ENCODE measurements at places on chromosomes 11 and 22.

DNA sequence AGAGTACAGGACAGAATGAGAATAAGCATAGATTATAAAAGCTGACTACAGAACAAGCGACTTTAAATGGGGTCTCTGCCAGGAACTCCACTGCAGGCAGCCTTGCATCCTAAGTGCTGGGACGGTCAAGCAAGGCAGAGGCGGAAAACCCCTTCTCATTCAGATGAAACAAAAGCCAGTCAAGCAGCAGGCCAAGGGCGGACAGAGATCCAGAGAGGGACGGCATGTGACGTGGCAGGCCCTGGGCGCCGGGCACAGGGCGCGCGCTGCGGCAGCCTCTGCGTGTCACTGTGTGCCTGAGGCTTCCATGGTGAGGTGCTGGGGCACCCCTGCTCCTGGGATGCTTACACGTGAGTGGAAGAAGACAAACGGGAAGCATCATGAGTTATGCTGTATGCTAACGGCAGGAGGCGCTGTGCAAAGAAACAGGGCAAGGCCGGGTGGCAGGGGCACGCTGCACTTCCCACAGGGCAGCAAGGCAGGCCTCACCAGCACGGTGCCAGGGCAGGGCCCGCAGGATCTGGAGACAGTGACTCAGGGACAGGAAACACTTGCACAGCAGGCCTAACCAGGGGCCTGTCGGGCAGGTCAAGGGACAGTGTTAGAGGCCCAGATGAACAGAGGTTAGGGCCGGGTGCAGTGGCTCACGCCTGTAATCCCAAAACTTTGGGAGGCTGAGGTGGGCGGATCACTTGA lies 6.2 kb downstream of the TOLLIP start:
- no peak for DNase-seq

GRCh38 chr22:28802595-28803123 lies 2.3 kb upstream of the XBP1 start:
- no peak for DNase-seq

- peak; percentile 63 for DNase-seq
Measured at GRCh38 chr11:78420255-78420764, 2.7 kb upstream of the GAB2 start.

- DNase-seq: no peak
Measured at GRCh38 chr11:114796954-114797721, 118.8 kb downstream of the NXPE2 start.

DNA sequence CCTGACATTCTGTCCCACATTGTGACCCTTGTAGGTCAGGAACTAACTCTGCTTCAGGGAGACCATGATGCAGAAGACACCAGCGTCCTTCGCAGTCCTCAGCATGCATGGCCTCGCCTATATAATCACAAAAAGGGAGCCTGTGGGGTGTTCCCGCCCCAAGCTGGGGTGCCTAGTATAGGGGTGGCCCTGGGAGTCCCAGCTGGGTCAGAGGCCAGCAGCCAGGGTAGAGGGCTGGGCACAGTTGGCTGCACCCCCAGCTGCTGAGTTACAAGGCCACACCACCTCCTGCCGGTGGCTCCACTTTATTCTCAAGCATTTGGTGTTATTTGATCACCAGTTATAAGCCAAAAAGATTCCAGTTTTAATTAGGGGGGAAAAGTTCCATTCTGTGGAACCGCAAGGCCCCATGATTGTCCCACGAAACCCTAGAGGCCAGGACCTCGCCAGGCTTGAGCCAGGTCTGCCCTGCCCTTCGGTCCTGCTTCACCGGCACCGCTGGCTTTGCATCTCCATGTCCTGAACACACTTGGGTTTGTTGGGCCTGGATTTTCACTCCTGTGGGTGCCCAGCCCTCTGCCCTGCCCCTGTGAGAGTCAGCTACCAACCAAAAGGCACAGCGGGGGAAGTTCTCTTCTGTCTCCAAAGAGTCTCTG lies 15.0 kb upstream of the GNB1L start:
- DNase-seq: no peak

DNA sequence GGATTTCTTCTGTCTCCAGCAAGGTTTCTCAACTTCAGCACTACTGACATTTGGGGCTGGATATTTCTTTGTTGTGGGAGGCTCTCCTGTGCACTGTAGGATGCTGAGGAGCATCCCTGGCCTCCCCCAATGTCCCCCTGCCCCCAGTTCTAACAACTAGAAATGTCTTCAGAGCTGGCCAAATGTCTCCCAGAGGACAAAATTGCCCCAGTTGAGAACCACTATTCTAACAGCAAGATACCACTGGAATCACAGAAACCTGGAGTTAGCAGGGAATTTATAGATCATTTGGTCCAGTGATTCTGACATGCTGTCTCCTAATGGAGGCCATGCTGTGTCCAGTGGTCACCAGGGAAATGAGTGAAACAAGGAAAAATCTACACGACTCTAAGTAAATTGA lies 32.2 kb upstream of the DMC1 start:
- DNase-seq: no peak

GRCh38 chr11:7524462-7525235 lies 10.8 kb downstream of the PPFIBP2 start:
- DNase-seq: no peak

DNA sequence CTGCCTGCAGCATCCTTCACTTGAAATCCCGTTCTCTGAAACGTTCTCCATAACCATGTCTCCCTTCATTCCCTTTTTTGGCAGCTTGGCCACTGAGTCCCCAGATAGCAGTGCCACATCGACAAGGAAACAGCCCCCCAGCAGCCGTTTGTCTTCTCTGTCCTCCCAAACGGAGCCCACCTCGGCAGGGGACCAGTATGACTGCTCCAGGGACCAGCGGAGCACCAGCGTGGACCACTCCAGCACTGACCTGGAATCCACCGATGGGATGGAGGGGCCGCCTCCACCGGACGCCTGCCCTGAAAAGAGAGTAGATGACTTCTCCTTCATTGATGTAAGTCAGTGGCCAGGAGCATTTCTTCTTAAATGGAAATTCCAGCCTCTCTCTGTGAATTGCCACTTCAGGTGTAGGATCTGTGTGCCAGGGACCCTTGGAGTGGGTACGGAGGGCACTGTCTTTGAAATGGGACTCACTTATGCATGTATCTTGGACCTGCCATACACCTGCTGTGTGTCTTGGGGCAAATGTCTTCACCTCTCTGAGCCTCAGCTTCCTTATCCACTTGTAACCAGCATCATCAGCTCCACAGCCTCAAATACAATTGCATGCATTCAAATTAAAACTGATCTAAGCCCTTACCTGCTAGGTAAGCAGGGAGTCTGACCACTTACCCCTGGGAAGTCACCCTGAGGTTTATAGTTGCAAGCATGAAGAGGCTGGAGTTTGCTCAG lies 25.3 kb upstream of the CRYBB3 start:
- no peak for DNase-seq

- DNase-seq: no peak
Measured at GRCh38 chr11:91308069-91308468, 916.5 kb upstream of the FAT3 start.

DNA sequence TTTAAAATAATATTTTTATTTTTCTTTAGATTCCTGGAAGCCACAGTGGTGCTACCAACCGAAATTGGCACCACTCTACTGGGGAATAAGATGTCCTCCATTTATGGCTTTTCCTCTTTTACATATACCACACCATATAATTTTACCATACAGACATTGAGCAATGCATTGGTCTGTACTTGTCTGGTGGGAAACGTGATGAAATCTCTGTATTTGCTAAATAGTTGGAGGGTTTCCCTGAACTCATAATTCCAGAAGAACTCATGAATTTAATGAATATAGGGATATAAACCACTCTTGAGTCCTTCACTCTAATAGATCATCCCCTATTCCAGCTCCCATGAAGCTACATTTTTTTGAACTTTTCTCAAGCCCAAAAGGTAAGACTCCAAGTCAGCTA lies 28.0 kb upstream of the MMP13 start:
- no peak for DNase-seq

DNA sequence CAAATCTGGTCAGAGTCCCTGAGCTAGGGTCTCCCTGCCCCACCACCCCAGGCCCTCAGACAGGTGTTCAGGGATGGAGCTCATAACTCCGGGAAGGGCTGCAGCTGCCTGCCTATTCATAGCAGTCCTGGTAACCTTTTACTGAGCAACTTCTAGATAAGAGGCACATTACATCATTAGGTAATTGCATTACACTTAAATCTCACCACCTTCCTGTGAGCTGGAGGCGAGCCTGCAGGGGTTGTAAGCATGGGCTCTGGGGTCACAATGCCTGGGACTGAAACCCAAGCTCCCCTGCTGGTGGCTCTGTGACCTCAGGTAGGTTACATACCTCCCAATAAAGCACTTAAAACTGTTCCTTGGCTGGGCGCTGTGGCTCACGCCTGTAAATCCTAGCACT lies 22.5 kb downstream of the TP53I11 start:
- no peak for DNase-seq

- DNase-seq: no peak
Measured at GRCh38 chr11:120386318-120386717, 50.1 kb downstream of the ARHGEF12 start.

DNA sequence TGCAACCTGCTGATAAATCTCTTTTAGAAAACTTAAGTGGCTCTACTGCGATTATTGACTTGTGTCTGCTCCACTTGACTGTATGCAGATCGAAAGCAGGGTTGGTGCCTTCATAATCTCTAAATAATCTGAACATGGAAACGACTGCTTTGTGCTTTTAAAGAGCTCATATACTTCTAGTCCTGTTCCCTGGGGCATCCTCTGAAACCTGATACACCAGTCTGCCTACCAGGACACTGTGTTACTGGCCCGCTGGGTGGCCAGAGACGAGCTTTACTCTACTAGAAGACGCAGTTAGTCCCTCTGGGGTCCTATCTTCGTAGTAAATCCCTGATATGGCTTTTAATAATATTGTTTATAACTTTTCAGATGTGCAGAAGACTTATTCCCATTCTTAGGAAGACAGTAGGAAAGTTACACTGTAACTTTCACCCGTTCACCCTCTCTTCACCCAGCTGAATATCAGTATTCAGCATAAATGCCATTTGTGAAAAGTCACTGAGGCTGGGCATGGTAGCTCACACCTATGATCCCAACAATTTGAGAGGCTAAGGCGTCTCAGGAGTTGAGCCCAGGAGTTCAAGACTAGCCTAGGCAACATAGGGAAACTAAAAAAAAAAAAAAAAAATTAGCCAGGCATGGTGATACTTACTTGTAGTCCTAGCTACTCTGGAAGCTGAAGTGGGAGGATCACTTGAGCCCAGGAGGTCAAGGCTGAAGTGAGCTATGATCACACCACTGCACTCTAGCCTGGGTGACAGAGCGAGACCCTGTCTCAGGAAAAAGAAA lies 9.0 kb upstream of the HTR3B start:
- peak; percentile 32 for DNase-seq
